ENCODE measurements at places on chromosomes 7 and 10.

GRCh38 chr7:135855846-135856245 lies 107.2 kb upstream of the FAM180A start:
- no peak for DNase-seq

GRCh38 chr7:106620676-106621075 lies 40.3 kb downstream of the CCDC71L start:
- DNase-seq = no peak

DNA sequence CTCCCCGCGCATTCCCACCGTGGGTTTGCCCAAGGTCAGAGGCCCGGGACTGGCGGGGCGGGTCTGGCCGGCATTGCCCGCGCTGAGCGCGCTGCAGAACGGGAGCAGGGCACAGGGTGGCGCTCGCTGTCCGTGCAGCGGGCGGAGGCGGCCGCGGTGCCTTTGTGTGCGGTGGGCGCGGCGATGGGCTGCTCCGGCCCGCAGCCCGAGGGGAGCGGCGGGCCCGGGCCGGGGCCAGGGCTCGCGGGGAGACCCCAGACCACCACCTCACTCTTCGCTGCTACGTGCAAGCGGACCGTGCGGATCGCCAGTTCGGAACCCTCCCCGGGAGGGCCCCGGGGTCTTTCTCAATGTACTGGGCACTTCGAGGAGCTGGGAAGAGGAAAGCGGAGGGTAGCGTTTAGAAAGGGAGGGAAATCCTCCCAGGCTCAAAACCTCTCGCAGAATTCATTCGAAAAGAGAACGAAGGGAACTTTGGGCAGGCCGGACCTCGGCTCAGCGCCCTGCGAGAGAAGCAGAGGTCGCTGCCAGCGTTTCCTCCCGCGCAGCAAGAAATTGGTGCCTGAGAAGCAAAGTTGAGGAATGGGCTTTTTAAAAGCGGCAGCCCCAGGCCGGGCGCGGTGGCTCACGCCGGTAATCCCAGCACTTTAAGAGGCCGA lies 8.5 kb downstream of the SP8 start:
- peak; percentile 57 for DNase-seq

- DNase-seq = no peak
Observed at GRCh38 chr7:28804990-28805389, 153.1 kb downstream of the TRIL start.

GRCh38 chr10:132158122-132158741 lies 28.5 kb upstream of the DPYSL4 start:
- DNase-seq = peak; percentile 45

GRCh38 chr7:94509264-94509886 lies at the start of gene CASD1:
TSS of gene CASD1 (plus strand) at chr7:94509809. CDS start at chr7:94510085, 276 bp downstream.
- DNase-seq = peak; percentile 82

DNA sequence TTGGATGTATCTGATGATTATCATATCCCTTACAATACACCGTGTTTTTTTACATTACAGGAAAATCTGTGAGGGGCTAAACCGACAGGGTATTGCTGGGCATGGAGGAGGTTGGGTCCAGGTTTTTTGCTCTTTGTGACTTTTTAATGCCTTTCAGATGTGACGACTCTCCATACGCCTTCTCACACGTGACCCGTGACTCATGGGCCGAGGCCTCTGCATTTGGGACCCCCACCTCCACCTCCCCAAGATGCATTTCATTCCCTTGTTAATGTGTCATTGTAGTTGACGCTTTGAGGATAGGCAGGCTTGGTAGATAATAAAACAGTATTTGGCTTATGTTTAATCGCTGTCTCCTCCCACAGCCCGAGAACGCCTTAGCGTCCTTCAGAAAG lies 95.3 kb downstream of the CUX1 start:
- DNase-seq = no peak

- no peak for DNase-seq
Observed at GRCh38 chr7:154746571-154747360, 256.2 kb downstream of the PAXIP1 start.

DNA sequence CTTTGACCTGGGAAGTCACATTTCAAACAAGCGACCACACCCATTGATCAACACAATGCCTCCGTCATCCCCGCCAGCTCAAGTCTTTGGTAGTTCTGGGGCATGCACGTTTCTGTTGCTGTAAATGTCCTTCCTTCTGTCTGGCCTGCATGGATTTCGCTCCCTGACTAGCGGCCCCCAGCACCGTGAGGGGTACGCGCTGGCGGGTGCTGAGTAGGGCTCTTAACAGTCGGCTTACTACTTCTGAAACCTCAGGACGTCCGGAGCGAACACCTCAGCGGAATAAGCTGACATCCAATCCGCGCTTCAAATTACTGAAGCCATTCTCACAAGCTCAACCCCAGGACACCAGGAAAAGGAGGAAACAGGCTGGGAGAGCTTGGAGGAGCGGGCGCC lies 505 bp downstream of the NUDCD3 start:
- no peak for DNase-seq

DNA sequence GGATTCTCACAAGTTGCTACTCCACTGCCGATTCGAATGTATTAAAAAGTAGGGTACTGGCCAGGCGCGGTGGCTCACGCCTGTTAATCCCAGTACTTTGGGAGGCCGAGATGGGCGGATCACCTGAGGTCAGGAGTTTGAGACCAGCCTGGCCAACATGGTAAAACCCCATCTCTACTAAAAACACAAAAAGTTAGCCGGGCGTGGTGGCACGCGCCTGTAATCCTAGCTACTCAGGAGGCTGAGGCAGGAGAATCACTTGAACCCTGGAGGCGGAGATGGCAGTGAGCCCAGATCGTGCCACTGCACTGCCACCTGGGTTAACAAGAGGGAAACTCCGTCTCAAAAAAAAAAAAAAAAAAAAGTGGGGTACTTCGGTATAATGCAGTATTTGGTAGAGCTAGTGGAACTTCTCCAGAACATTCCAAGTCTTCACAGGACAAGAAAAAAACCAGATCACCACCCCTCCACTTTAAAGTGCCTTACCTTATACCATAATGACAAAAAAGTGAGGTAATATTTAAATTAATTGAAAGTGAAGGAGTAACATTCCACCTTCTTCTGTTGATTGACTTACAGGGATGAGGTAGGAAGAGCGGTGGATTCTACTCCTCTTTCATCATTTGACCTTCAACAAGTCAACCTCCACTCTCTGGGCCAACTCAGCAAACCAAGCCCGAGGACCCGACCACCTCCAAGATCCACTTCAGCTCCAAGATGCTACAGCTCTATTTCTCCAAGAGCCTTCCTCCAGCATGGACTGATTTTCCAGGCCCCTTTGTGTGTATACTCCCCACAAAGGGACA lies 2.0 kb downstream of the BAZ1B start:
- no peak for DNase-seq

DNA sequence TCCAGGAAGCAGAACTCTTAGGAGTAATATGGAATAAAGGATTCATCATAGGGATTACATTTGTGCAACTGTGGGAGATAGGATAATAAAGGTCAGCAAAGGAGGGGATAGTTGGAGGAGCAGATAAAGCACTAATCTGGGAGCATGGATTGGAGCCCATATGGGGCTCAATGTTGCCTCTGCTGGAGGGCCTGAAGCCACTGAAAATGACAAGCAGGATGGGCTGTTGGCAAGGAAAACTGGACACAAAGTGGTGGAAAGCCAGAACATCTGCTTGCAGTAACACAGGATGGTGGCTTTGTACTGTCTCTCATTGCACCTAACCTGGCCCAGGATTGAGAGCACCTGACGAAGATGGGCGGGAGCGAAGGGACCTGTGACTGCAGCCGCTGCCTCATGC lies 15.0 kb upstream of the COMMD3 start:
- DNase-seq = no peak

- DNase-seq = no peak
Observed at GRCh38 chr7:5713124-5713912, 68.1 kb downstream of the RNF216 start.

- no peak for DNase-seq
Observed at GRCh38 chr7:38554586-38554985, 76.6 kb downstream of the AMPH start.

DNA sequence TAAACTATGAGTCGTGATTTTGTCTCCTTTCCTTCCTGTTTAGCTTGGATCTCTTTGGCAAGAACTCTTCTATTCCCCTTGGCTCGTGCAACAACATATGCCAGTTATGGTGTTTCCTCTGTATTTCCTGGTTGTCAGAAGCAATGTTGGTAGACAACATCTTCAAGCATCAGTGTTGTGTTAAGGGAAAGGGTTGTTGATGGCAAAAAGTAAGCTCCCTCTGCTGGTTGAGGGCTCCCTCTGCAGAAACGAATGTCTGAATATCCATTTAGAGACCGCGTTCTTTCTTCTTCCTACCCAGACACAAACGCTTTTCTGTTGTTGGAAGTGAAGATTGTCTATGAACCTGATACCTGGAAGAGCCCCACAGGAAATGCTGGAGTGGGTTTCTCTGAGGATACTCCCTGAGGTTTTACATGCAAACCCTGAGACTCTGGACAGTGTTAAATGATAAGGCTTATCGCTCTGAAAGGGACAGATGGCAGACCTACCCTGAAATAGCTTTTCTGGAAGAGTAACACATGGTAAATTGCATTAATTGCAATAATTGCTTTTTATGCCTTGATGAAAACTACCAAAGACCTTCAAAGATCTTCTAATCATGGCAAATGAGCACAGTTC lies 23.5 kb upstream of the C1QL3 start:
- peak; percentile 52 for DNase-seq

DNA sequence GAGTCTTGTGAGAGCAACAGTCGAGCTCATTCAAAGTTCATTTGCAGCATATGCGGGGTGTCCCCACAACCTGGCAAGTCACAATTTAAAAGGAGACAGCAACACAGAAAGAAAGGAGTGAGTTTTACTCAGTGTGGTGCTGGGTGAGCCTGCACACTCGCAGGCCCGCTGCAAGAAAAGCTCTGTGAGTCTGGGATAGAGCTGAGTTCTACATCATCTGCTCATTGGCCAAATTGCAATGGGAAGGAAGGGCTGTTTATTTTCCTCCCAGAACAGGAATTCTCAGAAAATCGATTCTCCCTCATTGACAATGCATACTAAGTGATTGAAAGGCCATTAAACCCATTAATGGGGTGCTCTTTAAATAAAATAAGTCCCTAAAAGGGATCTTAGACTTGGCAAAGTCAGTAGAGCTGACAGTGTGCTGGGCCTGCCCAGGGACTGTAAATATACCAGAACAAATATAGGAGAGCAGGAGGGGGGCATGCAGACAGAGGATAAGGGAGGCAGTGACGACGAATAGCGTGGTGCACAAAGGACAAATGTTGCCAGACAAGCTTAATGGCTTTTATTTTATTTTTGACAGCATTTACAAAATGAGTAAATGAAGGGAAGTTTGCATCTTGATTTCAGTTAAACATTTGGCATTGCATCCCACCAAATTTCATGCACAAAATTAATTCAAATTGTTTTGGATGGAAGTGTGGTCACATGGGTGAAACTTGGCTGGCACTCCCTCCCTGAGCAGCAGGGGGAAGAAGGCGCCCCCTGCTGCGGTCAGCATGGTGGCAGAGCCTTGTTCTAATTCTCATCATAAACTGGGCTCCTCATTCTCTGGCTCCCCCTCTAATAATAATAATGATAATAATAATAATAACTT lies 215.7 kb downstream of the SNX10 start:
- no peak for DNase-seq

DNA sequence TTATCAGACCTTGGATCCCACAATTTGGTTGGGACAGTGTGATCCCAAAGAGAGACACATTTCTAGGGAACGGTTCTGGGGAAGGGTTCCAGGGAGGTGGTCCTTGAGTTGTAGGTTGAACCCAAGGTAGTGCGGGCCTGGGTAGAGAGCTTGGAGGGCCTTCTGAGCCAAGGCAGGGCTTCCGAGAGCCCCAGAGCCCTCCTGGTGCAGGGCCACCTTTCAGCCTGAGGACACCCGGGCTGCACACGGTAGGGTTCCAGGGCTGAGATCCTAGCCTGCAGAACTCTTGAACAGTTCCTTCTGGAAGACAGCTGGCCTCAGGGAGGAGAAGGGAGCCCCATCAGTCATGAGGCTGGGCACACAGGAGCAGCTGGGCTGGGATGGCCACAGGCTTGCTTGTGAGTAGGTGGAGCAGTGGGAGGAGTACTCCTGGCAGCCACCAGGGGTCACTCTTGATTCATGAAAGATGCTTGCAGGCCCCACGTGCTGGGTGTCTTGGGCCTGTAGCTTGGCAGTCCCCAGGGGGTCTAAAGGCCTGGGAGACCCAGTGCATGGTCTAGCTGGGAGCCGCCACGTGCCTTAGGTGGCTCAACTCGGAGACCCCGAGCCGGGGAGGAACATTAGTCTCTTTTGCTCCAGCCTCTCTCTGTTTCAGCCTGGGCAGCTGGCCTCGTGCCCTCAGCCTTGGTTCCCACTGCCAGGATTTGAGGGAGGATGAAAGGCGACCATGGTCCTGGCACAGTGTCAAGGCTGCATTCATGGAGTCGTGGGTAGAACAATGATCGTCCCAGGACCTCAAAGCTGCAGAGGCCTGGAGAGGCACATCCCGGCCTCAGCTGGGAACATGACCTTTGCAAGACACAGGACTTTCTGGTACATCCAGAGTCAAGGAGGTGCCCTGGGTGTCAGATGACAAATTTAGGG lies 381.6 kb downstream of the TYW1 start:
- DNase-seq = peak; percentile 77

DNA sequence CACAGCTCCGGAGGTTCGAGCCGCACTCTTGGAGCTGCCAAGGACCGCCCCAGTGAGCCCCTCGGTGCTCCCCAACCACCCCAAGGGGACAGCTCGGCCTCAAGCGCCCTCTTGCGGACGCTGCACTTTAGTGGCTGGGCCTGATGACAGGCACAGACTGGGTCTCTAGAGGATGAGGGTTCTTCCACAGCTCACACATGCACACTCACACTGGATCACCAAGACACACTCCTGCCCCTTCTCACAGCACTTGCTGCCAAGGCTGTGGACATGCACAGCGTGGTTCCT lies 2.1 kb downstream of the RET start:
- DNase-seq = peak; percentile 66

GRCh38 chr7:31382722-31383121 lies 42.2 kb upstream of the NEUROD6 start:
- DNase-seq = no peak

DNA sequence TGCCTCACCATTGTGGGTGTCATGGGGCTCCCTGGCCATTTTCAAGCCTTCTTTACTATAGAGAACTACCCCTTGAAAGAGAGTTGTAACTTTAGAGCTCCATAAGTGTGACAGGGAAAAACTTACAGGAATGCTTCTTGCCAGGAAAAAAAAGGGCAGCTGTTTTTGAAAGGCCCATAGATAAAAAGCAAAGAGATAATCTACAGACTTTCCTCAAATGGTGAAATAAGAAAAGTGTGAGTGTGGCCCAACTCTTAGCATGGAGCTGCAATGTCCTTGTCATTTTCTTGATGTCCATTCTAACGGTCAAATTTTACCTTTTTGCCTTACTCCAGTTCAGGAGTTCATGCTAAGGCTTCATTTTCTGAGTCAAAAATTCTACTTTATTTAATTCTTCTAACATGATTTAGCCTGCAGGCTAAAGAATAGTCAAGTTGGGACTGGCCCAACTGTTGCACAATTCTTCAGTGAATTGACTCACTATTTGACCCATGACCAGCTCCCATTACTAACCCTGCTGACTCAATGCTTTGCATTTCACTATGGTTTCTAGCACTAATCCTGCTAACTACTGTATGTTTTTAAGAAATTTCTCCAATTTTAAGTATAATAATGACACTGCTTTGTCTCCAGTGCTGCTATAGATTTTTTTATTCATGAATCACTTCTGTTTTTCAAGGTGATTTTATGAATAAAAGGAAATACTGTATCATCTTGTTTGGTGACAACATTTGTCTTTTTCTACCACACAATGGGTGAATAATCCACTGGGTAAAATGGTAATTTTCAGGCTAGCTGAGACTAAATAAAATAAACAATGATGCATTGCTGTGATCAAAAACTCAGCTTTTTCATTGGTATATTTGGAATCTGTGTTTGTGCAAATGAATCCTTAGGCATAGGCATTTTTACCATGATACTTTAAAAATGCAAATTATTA lies 41.4 kb upstream of the SGCE start:
- no peak for DNase-seq
